Daoy (cell line): ENCODE measurements at places on chromosomes 3 and 15. TPM values are rescaled to one million over a fixed set of nuclear protein-coding genes. Genes with fewer than 3 reads are reported as not detected.

The PCNP gene
- total RNA-seq = 66.4 and 68.4 TPM in 2 replicates

The SOX14 gene
- total RNA-seq = not detected in 2 replicates

- DNase-seq = no peak
Observed at GRCh38 chr3:1506090-1506489, 413.3 kb downstream of the CNTN6 start.

DNA sequence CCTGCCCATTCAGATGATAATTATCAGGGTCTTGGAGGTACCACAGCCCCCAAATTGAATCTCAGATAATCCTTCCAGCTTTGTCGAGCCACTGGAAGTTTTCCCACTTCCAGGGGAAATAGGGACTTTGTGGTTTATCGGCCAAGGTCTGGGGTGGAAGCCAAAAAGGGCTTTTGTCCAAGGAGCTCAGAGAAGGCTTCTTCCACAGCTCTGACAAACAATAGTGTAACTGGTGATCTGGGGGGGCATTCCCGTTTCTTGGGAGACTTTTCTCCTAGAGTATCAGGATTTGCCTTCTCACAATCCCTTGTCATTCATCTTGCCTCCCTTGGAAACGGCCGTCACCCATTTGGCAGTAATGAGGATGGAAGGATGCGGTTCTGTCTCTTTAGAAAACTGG lies 18.4 kb downstream of the SRGAP3 start:
- DNase-seq = no peak

DNA sequence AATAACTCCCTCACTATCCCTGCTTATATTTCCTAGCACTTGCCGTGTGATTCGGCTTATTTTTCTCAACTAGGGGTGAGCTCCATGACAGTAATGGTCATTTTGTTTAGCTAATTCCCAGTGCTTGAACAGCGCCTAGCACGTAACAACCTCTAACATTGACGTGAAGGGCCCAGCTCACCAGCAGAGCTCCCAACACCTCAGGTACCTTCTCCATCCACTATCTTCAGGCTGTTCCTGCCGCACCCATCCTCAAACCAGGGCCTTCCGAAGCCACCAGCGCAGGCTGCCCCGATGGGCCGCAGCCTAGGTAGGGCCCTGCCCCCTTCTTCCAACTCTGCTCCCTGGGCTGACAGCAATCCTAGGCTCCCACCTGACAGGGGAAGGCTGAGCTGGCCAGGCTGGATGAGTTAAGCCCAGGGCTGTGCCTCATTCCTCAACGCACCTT lies 751 bp upstream of the RPS17 start:
- no peak for DNase-seq

- DNase-seq = peak; percentile 15
Observed at GRCh38 chr3:13662238-13662847, 113.4 kb downstream of the FBLN2 start.

GRCh38 chr15:57375827-57376695 lies at the start of gene CGNL1:
CGNL1 (plus strand) TSS chr15:57376505; CDS start chr15:57438000, 61,495 bp downstream.
- DNase-seq = peak; percentile 35

DNA sequence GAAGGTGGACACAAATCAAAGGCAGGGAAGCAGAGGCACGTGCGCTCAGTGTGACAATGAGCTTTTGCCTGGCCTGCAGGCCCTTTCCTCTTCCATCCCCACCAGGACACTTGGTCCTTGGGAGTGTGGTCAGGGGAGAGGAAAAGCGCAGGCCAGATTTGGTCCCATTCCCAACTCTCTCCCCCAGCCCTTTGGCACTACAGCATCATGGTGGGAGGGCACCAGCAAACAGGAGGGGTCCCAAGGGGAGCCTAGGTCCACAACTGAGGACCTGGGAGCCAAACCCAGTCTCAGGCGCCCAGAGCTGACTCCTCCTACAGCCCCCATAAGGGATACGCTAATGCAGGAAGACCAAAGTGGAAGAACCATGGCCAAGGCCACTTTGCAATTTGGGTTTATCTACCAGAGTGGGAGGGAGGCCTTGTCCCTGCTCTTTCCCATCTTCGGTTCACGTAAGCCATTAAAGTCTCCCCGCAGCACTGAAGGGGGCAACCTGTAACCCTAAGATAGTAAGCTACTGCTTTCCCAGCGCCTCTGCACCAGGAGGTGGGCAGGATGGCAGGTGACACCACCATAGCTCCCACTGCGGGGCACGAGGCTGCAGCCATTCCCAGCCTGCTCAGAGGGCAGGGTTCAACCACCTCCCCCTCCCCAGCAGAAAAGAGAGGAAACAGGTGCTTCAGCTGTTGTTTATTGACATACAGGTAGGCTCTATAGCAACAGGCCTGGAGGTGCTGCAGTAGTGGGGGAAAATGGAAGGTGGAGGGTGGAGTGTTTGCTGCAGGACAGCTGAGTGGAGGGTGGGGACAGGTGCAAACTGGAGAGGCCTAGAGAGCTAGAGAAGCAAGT lies 993 bp upstream of the GRAMD2A start:
- DNase-seq = no peak

- DNase-seq = no peak
Observed at GRCh38 chr3:156776031-156776430, 50.1 kb upstream of the LEKR1 start.

GRCh38 chr3:124707656-124708062 lies 22.6 kb upstream of the UMPS start:
- no peak for DNase-seq

GRCh38 chr3:139130390-139131140 lies 85.9 kb upstream of the PRR23C start:
- no peak for DNase-seq

DNA sequence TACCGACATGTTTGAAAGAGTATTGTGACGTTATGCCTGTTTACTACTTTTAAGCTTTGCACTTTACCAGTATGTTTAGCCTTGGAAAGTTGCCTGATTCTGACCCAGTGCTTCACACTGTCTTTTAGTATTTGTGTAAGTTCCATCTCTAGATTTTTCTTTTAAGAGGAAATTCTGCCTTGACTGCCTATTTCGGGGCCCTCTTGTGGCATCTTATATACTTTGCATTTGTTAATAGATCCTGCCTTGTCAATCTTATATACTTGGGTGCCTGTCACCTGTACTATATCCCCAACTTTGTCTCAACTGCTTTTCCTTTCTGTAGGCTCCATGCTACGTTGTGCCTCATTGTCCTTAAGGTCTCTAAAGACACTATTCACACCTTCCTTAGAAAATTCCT lies 244.6 kb downstream of the STXBP5L start:
- DNase-seq = no peak

- peak; percentile 85 for DNase-seq
Observed at GRCh38 chr3:107068980-107069379, 308.3 kb upstream of the CCDC54 start.

DNA sequence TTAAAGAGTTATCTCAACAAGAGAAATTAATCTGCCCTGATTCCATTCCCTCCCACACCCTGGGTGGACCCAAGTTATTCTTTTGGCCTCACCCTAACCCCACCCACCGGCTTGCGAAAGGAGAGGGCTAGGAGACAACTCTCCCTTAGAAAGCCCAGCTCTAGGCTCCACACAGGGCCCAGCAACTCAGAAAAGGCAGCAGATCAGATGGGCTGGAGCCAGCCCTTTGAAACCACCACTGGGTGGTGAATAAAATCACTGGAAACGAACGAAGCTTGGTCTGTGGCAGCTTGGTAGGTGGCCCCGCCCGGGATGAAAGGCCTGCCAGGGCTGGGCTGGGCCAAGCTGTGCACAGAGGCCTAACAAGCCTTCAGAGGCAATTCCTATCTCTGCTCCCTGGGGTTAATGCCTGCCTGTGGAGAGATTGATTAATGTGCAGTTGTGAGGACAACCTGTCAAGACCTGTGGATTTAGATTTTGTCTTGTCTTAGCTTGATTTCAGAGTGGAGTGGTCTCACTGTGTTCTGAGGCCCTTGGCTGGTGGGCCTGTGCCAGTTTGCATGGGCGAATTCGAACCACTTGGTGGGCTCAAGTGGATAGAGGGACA lies 38.8 kb downstream of the BHLHE40 start:
- DNase-seq = peak; percentile 66

DNA sequence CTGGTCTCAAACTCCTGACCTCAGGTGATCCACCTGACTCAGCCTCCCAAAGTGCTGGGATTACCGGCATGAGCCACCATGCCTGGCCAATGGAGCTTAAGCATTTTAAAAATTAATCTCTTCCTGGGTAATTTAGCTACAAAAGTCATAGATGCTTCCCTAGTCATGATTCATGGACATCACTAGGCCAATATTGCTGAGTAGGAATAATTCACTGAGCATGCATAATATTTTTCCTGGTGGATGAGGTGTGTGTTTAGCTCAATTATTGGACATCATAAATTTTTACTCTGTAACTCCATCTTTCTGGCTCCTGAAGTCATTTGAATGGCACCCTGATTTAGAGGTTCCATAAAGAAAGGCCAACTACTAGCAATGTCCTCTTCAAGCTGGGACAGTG lies 512.9 kb upstream of the AGTR1 start:
- DNase-seq = no peak

DNA sequence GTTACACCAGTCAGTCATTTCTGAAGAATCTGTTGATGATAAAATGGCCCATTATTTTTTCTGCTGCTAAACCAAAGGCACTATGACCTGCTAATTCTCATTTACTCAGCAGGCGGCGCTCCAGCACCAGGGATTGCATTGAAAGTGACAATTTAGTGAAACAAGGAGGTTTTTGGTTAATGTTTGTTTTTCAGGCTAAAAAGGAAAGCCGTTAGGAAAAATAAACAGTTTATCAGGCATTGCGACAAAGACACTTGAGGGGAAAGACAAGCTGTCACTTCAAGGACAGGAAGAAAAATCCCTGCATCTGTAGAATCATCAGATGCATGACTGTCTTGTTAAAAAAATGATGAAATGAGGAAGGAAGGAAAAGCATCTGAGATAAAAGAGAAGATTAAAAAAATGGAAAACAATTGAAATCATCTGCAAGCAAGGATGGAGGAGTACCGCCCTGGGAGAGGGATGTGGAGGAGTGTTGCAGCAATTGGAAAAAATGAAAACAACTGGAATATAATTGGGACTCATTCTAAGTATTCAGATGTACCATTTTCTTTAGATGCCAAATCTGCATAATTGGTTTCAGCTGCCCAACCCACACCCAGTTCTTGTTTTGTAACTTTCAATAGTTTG lies 54.0 kb downstream of the NR1D2 start:
- DNase-seq = peak; percentile 35

The KPNA4 gene
- 31.2 and 33.3 TPM in 2 replicates for total RNA-seq

GRCh38 chr3:152658977-152659720 lies 175.8 kb upstream of the P2RY1 start:
- no peak for DNase-seq

DNA sequence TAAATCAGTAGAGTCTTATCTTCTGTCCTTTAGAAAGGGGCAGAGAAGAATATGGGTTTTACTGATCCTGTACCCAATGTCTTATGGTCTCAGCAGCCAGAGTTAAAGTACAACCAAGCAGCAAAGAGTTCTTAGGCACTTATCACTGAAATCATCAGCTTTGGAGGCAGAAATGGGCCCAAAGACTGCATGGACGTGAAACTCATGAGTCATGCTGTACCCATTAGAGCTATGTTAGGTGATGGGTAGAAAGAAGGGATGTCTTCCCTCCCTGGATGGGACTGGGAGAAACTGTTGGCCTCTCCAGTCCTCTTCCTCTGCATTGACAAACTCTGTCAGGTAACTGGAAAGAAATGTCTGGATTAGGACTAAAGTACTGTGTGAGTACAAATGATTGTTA lies 63.4 kb downstream of the EOMES start:
- no peak for DNase-seq

GRCh38 chr3:8891774-8892173 lies 71.5 kb downstream of the RAD18 start:
- no peak for DNase-seq

The EFHB gene
- 0.65 TPM in 1 of 2 replicates, not detected in the other for total RNA-seq

DNA sequence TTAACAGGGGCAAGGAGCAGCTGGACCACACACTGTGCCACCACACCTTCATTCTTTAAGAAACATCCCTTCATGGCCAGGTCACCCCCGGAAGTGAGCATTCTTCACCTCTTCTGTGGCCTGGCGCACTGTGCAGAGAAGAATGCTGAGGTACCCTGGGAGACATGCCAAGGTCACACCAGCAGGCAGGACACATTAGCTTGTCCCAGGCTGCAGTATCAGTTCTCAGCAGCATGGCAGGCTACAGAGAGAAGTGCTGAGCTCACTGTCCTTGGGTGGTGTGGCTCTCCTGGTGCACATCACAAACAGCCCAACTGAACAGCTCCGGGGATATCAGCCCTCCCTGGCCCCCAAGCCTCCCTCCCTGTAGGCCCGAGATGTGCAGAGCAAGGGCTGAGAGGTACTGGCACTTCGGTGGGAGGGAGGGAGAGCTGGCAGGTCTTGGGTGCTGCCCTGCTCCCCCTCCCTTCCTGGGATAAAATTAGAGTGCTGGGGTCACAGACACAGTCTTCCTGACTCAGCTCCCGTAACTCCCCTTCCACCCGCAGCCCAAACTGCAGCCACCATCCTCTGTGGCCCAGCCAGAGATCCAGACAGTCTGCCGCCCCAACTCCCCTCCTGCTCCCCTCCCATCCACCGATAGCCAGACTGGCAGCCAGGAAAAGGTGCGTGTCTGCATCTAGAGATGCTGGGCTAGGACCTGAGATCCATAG lies 13.4 kb downstream of the SEMA7A start:
- DNase-seq = peak; percentile 58

DNA sequence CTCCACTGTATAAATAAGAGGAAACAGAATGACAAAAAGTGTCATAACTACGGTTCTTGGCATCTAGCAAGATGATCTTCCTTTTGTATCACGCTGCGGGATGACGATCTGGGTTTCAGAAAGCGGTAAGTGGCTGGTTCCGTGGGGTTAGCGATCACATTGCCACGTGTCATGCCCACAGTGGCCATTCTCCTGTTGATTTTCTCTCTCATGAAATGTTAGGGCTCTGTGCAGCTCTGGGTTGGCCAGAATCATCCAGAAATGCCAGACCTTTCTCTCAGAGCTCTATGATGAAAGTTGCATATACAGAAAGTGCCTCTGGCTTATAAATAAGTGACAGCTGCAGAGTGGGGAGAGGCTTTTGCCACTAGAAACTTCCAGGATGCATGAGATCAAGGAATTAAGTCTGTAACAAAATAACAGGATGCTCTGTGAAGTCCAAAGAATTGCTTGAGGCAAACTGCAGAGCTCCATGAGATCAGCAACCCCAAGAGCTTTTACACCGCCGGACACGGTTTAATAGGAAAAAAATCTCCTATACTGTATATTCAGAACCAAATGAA lies 71.6 kb downstream of the ABTB1 start:
- no peak for DNase-seq

- DNase-seq = peak; percentile 53
Observed at GRCh38 chr3:102225407-102226132, 209.2 kb upstream of the ZPLD1 start.

The HRH1 gene
- total RNA-seq = 8.2 and 9.0 TPM in 2 replicates
